ENCODE measurements at places on chromosomes 4 and X. TPM values are rescaled to one million over a fixed set of nuclear protein-coding genes. Genes with fewer than 3 reads are reported as not detected.
A peak's percentile ranks its signal among the peaks of the same experiment; 100 is the strongest.

GRCh38 chrX:2583194-2584162, 82.7 kb upstream of the DHRSX start:
- peaks cover 30% of the 10 kb centered on the region for H3K27me3 ChIP-seq
- H3K4me3 ChIP-seq: peak overlapping the region; percentile 30
- H3K4me1 ChIP-seq: peaks cover 6% of the 10 kb centered on the region
- DNase-seq: no peak
- H3K27ac ChIP-seq: no peak overlapping the region
- no peaks in the 10 kb centered on the region for H3K36me3 ChIP-seq

DNA sequence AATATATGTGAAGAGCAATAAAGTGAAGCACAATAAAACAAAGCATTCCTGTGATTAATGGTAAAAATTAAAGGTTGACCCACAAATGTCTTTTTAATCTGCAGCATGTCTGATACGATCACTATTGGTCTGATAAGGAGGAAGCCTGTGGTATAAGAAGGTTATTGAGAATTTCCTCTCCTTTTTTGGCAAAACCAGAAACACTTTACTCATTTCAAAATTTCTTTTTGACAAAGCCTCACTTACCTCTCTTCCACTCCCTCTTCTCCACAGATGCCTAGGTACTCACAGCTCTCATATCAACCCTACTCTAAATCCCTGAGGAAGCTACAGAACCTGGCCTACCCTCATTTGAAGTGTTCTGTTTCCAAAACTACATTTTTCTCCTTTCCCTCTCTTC, 56.1 kb downstream of the TSPAN5 start:
- H3K36me3 ChIP-seq: no peaks in the 10 kb centered on the region
- H3K27me3 ChIP-seq: no peaks in the 10 kb centered on the region
- H3K4me1 ChIP-seq: peaks cover 2% of the 10 kb centered on the region
- no peak overlapping the region for H3K4me3 ChIP-seq

Gene SLC4A4
- total RNA-seq: 1.2 TPM

Gene ETDA
- total RNA-seq: not detected

DNA sequence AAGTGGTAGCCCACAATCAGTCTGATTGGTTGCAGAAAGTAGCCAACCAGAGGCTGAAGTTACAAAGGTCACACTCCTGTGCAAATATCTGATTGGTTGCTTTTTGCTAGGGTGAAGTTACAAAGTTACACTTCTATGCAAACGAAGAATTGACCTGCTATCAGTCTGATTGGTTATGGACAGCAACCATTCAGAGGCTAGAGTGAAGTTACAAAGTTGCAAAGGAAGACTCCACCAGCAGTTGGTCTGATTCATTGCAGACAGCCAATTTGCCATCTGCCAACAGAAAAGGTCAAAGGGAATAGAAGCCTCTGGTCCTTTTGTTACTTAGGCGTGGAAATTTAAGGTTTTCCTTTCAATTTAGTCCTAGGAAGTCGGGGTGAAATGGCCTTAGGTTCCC, 377.7 kb downstream of the PRDM5 start:
- H3K4me1 ChIP-seq: no peaks in the 10 kb centered on the region
- no peak overlapping the region for H3K4me3 ChIP-seq
- no peaks in the 10 kb centered on the region for H3K27me3 ChIP-seq
- no peak overlapping the region for H3K27ac ChIP-seq

DNA sequence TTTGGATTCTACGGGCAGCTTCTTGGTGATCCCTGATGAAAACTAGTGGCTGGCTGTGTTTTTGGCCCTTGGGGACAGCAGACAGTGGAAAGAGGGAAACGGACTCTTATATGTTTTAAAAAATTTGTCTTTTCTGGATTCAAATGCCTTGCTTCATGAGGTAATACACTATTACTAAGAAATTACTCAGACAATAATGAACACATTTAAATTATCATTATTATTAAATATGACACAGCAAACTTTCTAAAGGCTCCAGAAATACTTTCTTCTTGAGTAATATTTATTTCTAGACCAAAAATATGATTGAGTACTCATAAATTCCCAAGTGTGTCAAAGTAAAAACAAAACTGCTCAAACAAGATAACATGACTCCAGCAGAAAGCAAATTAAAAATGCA, 520.7 kb upstream of the AADAT start:
- H3K27me3 ChIP-seq: no peaks in the 10 kb centered on the region
- no peaks in the 10 kb centered on the region for H3K4me1 ChIP-seq
- no peak for DNase-seq

GRCh38 chr4:56744030-56744429, 62.9 kb upstream of the HOPX start:
- no peak overlapping the region for H3K27ac ChIP-seq
- H3K4me1 ChIP-seq: no peaks in the 10 kb centered on the region
- H3K36me3 ChIP-seq: no peaks in the 10 kb centered on the region

- H3K4me3 ChIP-seq: no peak overlapping the region
- H3K4me1 ChIP-seq: no peaks in the 10 kb centered on the region
- H3K27me3 ChIP-seq: no peaks in the 10 kb centered on the region
- DNase-seq: no peak
Observed at GRCh38 chr4:55014876-55015275, 110.5 kb downstream of the KDR start.

Gene ODAPH
- total RNA-seq: not detected

GRCh38 chr4:79306795-79307194, 19.1 kb downstream of the NAA11 start:
- H3K4me3 ChIP-seq: no peak overlapping the region
- DNase-seq: no peak
- H3K4me1 ChIP-seq: no peaks in the 10 kb centered on the region

- H3K36me3 ChIP-seq: no peaks in the 10 kb centered on the region
- no peak overlapping the region for H3K4me3 ChIP-seq
- H3K27ac ChIP-seq: no peak overlapping the region
- H3K27me3 ChIP-seq: no peaks in the 10 kb centered on the region
Observed at GRCh38 chr4:56768316-56768715, 53.2 kb downstream of the SPINK2 start.

Gene NEUROG2
- total RNA-seq: not detected

Gene F11
- 0.99 TPM for total RNA-seq

DNA sequence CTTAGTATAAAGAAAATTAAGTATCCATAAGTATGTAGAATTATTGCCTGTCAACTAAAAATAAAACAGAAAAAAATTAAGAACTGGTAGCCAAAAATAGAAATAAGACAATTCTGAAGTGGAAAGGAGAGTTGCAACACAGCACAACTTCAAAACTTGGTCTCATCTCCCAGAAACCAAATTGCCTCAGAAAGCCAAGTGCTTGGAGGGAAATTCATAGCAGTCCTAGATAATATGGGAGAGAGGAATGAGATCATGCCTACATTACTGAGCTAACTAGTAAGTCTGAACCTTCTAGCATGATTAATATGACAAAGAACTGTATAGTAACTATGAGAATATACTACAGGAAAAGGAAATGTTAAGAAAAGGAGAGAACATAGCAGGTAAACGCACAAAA, 256.5 kb downstream of the LDB2 start:
- DNase-seq: no peak
- no peaks in the 10 kb centered on the region for H3K4me1 ChIP-seq
- no peak overlapping the region for H3K27ac ChIP-seq

DNA sequence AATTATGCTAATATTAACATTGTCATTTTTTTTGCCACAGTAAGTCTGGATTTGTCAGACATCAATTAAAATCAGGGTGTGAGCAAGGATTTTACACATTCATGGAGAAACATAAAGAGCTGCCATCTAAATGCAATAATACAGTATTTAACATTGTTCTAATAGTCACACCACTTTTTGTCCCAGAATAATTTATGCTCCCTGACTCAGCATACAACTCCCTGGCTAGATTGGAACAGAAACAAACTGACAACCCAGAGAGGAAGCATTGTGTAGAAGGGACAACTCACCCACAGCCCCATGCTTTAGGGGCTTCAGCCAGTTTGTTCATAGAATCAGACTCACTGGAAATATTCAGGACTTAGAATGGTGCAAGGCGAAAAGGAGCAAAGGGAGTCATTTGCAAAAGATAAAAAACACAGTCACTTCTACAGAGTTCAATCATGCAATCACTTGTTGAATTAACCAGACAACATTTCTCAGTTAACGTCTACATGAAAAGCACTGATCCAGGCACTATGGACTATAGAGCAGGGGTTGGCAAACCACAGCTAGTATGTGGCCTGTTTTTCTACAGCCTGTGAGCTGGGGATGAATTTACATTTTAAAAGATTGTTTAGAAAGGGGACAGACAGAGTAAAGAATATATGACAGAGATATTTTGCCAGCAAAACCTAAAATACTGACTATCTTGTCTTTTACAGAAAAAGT, 26.4 kb upstream of the SEC24B start:
- no peak for DNase-seq
- H3K4me3 ChIP-seq: no peak overlapping the region
- H3K4me1 ChIP-seq: no peaks in the 10 kb centered on the region
- no peaks in the 10 kb centered on the region for H3K27me3 ChIP-seq
- H3K36me3 ChIP-seq: no peaks in the 10 kb centered on the region

Gene SLC25A6
- 514 TPM for total RNA-seq

Gene MAGEA10
- total RNA-seq: not detected

GRCh38 chrX:19715711-19716638, 171.4 kb downstream of the SH3KBP1 start:
- no peaks in the 10 kb centered on the region for H3K36me3 ChIP-seq
- no peak for DNase-seq
- H3K27ac ChIP-seq: no peak overlapping the region
- H3K4me3 ChIP-seq: no peak overlapping the region
- H3K27me3 ChIP-seq: no peaks in the 10 kb centered on the region

GRCh38 chrX:9862525-9862924, 76.3 kb downstream of the SHROOM2 start:
- H3K27ac ChIP-seq: no peak overlapping the region
- no peak for DNase-seq
- peaks cover 5% of the 10 kb centered on the region for H3K4me1 ChIP-seq
- H3K36me3 ChIP-seq: no peaks in the 10 kb centered on the region

DNA sequence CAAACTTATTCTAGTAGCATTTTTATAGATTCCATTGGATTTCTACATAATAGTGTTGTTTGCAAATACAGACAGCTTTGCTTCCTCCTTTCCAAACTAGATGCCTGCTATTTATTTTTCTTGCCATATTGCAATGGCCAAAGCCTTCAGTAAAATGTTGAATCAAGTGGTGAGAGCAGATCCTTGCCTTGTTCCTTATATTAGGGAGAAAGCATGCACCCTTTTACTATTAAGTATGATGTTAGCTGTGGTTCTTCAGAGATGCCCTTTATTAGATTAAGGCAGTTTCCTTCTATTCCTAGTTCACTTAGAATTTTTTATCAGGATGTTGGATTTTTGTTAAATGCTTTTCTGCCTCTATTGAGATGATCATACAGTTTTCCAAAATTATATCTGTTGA, 233.7 kb downstream of the CBR4 start:
- no peak overlapping the region for H3K4me3 ChIP-seq
- H3K27ac ChIP-seq: no peak overlapping the region
- no peak for DNase-seq
- no peaks in the 10 kb centered on the region for H3K4me1 ChIP-seq

DNA sequence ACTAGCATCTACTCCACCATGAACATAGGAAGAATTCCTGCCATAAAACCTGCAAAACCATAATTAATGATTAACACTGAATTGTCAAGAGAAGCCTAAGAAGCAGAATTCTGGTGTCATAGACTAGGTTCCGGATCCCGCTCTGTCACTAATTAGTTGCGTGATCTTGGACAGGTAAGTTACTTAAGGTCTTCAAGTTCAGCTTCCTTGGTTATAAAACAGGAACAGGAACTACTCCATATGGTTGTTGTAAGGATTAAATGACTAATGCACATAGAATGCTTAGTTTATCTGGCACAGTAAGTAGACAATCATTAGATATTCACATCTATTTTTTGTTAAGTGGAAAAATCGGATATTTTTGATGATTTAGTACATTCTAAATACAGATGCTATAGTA, 14.3 kb downstream of the G3BP2 start:
- no peaks in the 10 kb centered on the region for H3K4me1 ChIP-seq
- peaks cover 10% of the 10 kb centered on the region for H3K36me3 ChIP-seq
- H3K4me3 ChIP-seq: no peak overlapping the region
- DNase-seq: no peak
- no peak overlapping the region for H3K27ac ChIP-seq
- H3K27me3 ChIP-seq: no peaks in the 10 kb centered on the region

GRCh38 chr4:186859420-186859819, 135.8 kb upstream of the FAT1 start:
- no peaks in the 10 kb centered on the region for H3K4me1 ChIP-seq
- H3K27ac ChIP-seq: no peak overlapping the region
- DNase-seq: no peak
- H3K27me3 ChIP-seq: no peaks in the 10 kb centered on the region

GRCh38 chr4:2789793-2790582, 2.9 kb upstream of the SH3BP2 start:
- H3K4me3 ChIP-seq: no peak overlapping the region
- H3K27me3 ChIP-seq: peaks cover 19% of the 10 kb centered on the region
- DNase-seq: no peak
- no peaks in the 10 kb centered on the region for H3K36me3 ChIP-seq
- peaks cover 24% of the 10 kb centered on the region for H3K4me1 ChIP-seq

Gene GJB1
- total RNA-seq: not detected

DNA sequence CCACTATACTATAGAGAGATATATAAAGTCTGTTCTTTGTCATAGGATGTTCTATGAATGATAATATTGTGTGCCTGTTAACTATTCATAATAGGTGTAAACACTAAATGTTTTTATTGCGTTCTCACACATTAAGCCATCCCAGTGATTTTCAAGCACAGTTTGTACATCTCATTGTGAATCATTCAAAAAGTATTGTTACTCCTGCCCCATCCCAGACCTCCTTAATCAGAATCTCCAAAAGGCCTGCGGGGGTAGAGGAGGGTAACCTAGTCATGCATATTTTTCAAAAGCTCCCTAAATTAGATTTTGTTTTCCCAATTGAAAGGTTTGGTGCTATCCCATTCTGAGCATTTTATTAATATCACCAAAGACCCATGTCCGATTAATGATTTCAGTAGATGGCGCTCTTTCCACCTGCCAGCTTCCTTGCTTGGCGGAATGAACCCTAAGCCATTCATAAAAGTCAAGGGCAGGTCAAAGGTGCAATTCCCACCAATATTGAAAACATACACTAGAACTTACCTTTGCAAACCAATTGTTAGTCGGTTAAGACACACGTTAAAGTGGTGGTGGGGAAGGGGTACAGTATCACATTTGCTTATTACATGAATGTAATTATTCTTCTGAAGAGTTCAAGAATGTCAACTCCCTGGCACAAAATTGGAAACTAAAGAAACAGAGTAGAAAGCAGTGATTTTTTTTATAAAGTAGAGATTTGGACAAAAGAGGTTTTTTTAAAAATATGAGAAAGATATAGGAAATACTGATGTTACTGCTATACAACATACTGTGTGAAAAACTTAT, 5.8 kb upstream of the TET2 start:
- H3K4me3 ChIP-seq: no peak overlapping the region
- DNase-seq: no peak
- H3K36me3 ChIP-seq: no peaks in the 10 kb centered on the region
- H3K27me3 ChIP-seq: peaks cover 33% of the 10 kb centered on the region
- H3K4me1 ChIP-seq: no peaks in the 10 kb centered on the region
- H3K27ac ChIP-seq: no peak overlapping the region

GRCh38 chrX:22110729-22111494, 78.8 kb downstream of the PHEX start:
- H3K4me1 ChIP-seq: no peaks in the 10 kb centered on the region
- no peak overlapping the region for H3K4me3 ChIP-seq
- H3K27me3 ChIP-seq: no peaks in the 10 kb centered on the region
- no peak overlapping the region for H3K27ac ChIP-seq
